ENCODE measurements at places on chromosomes 5 and 9.

DNA sequence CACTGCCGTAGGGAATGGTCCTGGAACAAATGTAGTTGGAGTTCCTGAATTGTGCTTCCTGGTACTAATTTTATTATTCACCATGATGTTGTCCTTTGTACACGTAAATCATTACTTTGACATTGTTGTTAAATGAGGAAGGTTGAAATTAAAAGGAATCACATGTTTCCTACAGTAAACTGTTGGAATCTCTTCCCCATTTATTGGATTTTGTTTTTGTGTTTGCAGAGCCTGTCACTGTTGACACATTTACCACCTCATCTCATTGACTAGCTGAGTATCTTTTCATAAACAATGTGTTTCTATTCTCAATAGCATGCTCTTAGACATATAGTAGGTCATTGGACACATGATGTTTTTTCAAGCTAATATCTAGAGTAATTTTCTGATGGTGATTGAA, 1012.5 kb downstream of the NR2F1-AS1 start:
- no peak for DNase-seq

DNA sequence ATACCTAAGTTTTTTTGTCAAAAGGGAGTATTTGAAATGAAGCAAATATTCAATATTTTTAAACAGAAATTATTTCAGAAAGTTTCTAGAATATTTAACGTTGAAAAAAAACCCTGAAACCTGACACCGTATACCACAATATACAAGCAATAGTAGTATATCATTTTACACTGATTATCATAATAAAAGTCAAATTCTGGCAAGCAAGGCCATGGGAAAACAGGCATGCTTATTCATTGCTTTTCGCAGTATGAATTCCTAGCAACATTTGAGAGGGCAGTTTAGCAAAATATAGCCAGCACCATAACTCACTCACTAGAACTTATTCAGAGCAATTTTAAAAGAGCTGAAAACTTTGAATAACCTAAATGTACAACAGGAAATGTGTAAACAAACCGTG, 46.1 kb downstream of the ERAP1 start:
- no peak for DNase-seq

DNA sequence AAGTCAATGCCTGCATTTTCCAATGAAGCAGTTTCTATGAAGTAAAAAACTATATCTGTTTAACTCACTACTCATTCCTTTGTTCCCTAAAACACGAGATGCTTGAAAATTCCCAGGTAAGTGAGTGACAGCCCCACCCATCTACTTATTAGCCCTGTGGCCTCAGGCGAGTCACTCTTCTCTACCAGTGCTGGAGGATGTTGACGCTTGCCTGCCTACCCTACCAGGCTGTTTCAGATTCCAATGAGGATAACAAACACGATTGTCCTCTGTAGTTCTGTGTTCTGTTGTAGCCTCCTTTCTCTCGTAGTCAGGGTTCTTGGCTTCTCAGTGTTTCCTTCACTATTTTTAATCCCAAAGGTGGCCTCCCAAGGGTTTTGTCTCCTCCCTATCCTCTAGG, 388.8 kb downstream of the KDM4C start:
- DNase-seq = peak; percentile 3

GRCh38 chr5:117761186-117761585, 1186.6 kb upstream of the SEMA6A start:
- no peak for DNase-seq

GRCh38 chr5:96412868-96413449, 20.1 kb downstream of the PCSK1 start:
- no peak for DNase-seq

- DNase-seq = no peak
Measured at GRCh38 chr5:30385754-30386153, 807.7 kb upstream of the CDH6 start.

DNA sequence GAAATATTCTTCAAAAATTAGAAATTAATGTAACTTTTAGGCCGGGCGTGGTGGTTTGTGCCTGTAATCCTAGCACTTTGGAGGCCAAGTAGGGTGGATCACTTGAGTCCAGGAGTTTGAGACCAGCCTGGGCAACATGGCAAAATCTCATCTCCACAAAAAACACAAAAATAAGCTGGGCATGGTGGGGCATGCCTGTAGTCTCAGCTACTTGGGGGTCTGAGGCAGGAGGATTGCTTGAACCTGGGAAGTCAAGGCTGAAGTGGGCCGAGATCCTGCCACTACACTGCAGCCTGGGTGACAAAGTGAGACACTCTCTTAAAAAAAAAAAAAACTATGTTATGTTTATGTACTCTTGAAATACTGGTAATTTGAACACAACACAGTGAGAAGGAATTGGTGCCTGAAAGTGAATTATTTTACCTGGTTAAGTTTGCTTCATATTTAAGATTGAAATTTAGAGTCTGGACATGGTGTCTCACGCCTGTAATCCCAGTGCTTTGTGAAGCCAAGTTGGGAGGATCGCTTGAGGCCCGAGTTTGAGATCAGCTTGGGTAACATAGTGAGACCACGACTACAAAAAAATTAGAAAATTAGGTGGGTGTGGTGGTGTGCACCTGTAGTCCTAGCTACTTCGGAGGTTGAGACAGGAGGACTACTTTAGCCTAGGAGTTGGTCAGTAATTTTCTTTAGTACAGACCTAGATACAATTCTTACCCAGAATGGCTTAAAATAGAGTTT, 15.0 kb downstream of the ARRDC3 start:
- DNase-seq = no peak

GRCh38 chr5:5217371-5217770, 77.2 kb downstream of the ADAMTS16 start:
- DNase-seq = no peak

DNA sequence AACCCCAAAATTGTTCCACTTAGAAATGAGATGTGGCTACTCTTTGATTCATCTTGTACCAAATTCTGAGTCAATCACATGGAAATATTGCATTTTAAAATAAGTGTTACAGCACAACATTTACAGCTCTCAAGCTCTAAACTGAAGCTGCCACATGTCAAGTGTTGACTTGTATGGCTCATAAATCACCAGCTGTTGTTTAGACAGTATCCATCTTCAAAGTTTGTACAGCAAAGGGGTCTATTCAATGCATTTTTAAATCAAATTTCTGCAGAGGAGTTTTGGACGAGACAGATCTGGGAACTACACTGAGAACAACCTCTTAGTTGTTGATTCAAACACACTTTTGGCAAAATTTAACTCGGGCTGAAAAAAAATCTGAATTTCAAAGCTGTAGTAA, 31.4 kb downstream of the CHSY3 start:
- no peak for DNase-seq

DNA sequence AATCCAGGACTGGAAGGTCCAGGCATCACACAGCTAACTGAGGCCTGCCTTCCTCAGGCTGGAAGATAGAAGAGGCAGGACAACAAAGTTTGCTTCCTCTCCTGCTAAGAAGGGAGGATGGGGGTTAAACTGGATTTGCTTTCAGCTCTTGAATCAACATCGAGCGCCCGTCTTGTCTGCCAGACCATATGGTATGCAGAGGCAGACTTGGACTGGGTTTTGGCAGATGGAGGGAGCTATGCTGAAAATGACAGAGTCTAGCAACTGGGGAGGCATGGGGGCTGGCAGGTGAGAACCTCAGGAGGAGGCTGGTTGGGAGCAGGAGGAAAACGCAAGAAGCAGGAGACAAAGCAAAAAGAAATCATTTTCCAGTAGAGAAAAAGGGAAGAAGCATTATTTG, 289.5 kb upstream of the IL12B start:
- DNase-seq = no peak

GRCh38 chr9:77876590-77876989, 155.0 kb downstream of the GNAQ start:
- no peak for DNase-seq

DNA sequence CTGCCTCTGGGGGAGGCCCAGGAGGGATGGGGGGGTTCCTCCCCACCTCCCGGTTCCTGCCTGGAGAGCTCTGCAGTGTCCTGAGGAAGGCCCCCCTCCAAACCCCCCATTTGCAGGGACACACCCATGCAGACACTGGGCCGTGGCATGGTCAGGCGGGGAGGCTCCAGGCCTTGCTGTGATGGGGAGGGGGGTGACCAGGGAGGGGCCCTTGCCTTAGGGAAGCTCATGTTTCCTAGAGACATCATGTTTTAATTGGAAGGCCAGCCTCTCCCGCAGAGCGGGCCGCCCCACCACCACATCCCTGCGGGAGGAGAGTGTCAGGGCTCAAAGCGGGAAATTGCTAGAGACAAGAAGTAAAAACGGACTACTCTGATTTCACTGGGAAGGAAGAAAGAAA, 12.0 kb downstream of the PRRX2 start:
- DNase-seq = no peak

- DNase-seq = no peak
Measured at GRCh38 chr9:96519095-96519494, 69.1 kb downstream of the HABP4 start.

- no peak for DNase-seq
Measured at GRCh38 chr5:172558076-172558976, 82.7 kb upstream of the NEURL1B start.

DNA sequence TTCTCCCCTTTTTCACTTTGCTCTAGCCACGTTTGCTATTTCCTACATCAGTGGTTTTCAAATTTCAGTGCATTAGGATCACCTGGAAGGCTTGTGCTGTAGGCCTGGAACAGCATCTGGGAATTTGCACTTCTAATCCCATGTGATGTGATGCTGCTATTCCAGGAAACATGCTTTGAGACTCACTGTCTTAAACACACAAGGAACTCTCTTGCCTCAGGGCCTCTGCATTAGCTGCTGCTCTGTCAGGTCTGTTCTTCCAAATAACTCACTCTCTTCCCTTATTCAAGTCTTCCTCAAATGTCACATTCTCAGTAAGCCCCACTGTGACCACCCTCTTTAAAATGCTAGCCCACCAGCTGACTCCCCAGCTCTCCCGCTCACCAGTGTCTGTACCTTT, 204.0 kb downstream of the DNAH5 start:
- no peak for DNase-seq

GRCh38 chr5:28975508-28975907, 1937.1 kb upstream of the CDH9 start:
- DNase-seq = no peak

DNA sequence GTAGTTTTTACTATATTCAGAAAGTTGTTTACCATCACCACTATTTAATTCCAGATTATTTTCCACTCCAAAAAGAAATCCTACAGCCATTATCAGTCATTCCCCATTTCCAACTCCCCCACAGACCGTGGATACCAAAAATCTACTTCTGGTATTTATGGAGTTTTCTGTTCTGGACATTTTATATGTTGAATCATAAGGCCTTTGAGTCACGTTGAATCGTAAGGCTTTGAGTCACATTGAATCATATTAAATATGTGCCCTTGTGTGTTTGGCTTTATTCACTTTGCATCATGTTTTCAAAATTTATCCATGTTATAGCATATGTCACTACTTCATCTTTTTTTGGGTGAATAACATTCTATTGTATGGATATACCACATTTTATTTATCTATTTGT, 454.1 kb upstream of the NUDT12 start:
- DNase-seq = no peak

- no peak for DNase-seq
Measured at GRCh38 chr9:14131356-14132088, 182.4 kb downstream of the NFIB start.

DNA sequence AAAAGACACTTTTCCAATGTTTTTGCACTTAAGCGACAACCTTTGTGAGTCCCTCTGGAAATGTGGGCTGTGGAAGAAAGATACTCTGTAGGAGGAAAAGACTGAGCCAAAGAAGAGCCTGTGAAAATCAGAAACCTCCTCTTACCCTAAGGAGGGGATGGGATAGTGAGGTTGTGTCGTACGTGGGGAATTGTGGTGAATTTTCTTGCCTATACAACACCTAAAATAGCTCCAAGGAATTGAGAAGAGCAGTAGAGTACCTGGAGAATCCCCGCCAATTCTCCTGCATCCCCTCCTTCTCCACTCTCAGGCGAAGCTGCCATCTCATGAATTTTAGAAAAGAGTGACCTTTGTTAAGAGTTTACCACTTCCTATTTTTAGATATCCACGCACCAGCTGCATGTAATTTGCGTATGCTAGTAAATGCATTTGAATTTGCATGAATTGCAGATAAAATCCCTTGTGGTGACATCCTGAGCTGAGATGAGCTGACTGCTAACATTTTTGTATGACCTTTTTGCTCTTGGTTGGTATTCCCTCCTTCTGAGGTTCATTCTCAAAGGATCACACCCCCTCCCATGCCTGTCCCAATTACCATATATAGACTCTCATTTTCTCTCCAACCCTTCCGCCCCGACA, 147.2 kb downstream of the PCSK5 start:
- DNase-seq = no peak

DNA sequence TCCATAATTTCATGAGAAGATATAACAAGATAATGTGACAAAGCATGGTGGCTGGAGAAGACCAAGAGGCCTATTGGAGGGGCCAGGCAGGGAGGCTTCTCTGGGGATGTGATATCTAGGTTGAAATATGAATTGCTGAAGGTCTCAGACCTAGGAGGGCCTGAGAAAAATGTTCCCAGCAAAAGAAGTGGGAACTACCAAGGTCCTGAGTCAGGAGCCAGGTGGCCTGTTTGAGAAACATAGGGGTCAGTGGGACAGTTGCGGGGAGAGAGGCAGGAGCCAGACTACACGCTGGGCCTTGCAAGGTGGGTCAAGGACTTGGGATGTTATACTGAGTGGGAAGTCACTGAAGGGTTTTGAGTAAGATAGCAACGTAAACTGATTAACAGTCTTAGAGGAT, 216.1 kb downstream of the CFAP90 start:
- no peak for DNase-seq

DNA sequence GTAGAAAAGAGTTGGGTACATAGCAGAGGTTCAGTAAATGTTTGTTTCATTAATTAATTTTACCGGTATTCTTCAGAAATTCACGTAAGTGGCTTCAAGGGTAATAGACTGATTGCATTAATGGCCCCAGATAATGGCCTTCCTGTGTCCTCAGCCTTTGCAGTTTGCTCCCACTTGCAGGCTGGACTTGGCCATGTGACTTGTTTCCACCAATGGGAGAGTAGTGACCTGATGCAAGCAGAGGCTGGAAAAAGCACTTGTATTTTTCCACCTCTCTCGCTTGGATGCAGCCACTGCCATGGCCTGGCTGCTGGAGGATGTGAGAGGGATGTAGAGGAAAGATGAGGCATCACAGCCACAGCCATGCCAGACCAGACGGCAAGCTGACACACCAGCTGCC, 480.9 kb downstream of the CDK5RAP2 start:
- peak; percentile 10 for DNase-seq

- no peak for DNase-seq
Measured at GRCh38 chr9:129972816-129973215, 70.2 kb downstream of the FNBP1 start.

DNA sequence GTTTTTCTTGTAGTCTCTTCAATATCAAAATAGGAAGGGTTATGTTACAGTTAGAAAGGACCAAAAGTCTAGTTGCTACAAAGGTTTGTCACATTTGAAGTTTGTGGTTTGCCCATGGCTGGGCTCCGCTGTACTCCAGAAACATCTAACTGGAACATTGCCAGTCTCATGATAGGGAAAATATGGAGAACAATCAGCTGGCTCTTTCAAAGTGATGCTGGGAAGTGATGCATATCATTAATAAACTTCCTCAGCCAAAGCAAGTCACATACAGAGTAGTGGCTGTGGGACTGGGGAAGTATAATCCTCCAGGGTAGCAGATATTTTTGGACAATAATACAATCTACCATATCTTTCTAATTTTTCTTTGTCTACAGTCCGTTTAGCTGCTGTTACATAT, 8.8 kb downstream of the BTF3 start:
- DNase-seq = no peak

- DNase-seq = no peak
Measured at GRCh38 chr9:123318961-123319421, 37.0 kb upstream of the CRB2 start.

All from Caco-2 (cell line).